ENCODE measurements at places on chromosomes 3 and 15. TPM values are rescaled to one million over a fixed set of nuclear protein-coding genes. Genes with fewer than 3 reads are reported as not detected.

DNA sequence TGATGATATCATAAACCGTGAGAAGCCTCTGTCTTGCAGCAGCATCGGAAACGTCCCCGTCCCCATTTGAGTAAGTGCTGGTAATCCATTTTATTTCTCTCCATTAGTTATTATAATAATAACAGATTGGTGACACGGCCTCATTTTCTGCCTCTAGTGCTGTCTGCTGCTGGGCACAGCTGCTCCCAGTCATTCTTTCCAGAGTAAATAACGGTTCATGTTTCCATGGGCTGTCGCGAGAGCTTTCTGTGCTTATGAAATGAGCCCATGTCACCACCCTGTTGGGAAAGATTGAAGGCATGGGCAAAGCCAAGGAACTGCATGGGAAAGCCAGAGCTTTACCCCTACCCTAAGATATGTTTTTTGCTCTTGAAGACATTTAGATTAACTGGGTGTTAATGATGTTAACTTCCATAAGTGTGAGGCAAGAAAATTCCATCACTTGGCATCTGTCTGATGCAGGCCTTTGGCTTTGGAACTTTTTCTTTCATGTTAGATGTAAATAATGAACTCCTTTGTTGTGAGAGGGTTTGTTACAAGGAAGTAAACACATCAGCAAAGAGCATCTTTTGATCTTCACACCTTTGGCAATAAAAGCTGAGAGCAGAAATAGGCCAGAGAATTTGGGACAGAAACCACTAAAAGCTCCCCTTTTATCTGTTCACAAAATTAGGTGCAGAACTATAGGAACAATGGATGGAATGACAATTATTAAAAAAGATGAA lies 141.8 kb downstream of the FILIP1L start:
- H3K27ac ChIP-seq = no peak overlapping the region
- DNase-seq = no peak
- no peaks in the 10 kb centered on the region for H3K27me3 ChIP-seq
- H3K36me3 ChIP-seq = no peaks in the 10 kb centered on the region

PLS1 gene
- 2.7 TPM for total RNA-seq

- no peak overlapping the region for H3K27ac ChIP-seq
- H3K4me3 ChIP-seq = no peak overlapping the region
- H3K36me3 ChIP-seq = no peaks in the 10 kb centered on the region
- no peaks in the 10 kb centered on the region for H3K27me3 ChIP-seq
- DNase-seq = no peak
- no peaks in the 10 kb centered on the region for H3K4me1 ChIP-seq
These were observed 283.1 kb upstream of the ATP10A start for GRCh38 chr15:26146202-26146601.

CHCHD6 gene
- 7.3 TPM for total RNA-seq

DNA sequence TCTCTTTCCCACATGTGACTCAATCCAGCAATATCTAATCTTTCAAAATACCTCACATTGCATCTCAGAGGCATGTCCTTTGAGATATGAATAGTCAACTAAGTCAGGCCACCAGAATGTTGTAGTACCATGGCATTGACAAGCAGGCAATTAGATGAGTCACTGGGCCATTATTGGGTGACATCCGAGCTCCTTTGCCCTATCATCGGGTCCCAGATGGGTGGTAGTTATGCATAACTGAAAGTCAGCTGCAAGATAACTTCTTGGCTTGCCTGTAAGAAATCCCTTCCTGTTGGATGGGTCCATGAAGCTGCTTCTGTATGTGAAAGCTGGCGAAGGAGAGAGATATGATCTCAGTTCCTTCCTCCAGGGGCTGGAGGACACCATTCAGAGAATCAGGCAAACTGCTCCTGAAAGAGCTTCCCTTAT lies 32.8 kb downstream of the ARRDC4 start:
- H3K4me1 ChIP-seq = peaks cover 10% of the 10 kb centered on the region
- no peak for DNase-seq
- H3K4me3 ChIP-seq = no peak overlapping the region
- no peaks in the 10 kb centered on the region for H3K27me3 ChIP-seq
- H3K36me3 ChIP-seq = no peaks in the 10 kb centered on the region
- no peak overlapping the region for H3K27ac ChIP-seq

- DNase-seq = no peak
- H3K4me3 ChIP-seq = no peak overlapping the region
- no peak overlapping the region for H3K27ac ChIP-seq
- H3K4me1 ChIP-seq = no peaks in the 10 kb centered on the region
- no peaks in the 10 kb centered on the region for H3K36me3 ChIP-seq
These were observed 11.5 kb upstream of the RTP1 start for GRCh38 chr3:187185759-187186158.

SST gene
- total RNA-seq = not detected

DUOXA2 gene
- total RNA-seq = not detected

CCR4 gene
- 101 TPM for total RNA-seq

GRCh38 chr15:45136378-45136764 lies 6.6 kb downstream of the DUOX1 start:
- H3K36me3 ChIP-seq = no peaks in the 10 kb centered on the region
- H3K27ac ChIP-seq = no peak overlapping the region
- peaks cover 22% of the 10 kb centered on the region for H3K27me3 ChIP-seq
- no peak for DNase-seq

OCA2 gene
- not detected for total RNA-seq

DNA sequence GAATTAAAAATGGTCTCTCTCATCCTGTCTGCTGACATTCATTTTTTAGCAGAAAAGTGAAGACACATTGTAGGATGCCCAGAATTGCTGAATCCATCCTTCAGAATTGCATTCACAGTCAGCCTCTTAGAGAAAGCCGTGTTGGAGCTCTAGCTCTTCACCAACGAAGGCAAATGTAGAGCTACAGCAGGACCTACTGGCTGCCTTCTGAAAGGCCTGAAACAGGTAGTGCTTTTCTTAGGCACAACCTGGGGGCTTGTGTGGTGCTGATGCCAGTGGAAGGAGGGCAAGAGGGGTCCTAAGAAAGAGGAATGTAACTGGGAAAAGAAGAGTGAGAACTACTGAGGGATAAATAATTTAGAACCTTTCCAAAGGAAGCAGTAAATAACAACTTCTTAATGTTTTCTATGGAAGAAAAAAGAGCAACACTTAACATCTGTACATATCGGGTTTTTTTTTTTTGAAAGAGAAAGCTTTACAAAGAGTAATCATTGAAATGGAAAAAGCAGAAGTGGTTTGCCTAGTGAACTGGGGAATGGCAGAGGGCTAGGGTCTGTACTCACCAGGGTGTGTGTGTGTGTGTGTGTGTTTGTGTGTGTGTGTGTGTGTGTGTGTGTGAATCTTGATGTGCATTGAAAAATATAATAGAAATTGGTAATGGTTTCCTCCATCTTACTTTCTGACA lies 297.8 kb downstream of the SATB1 start:
- no peaks in the 10 kb centered on the region for H3K4me1 ChIP-seq
- no peak for DNase-seq
- H3K27ac ChIP-seq = no peak overlapping the region
- H3K4me3 ChIP-seq = no peak overlapping the region

EBLN2 gene
- 12.6 TPM for total RNA-seq

DNA sequence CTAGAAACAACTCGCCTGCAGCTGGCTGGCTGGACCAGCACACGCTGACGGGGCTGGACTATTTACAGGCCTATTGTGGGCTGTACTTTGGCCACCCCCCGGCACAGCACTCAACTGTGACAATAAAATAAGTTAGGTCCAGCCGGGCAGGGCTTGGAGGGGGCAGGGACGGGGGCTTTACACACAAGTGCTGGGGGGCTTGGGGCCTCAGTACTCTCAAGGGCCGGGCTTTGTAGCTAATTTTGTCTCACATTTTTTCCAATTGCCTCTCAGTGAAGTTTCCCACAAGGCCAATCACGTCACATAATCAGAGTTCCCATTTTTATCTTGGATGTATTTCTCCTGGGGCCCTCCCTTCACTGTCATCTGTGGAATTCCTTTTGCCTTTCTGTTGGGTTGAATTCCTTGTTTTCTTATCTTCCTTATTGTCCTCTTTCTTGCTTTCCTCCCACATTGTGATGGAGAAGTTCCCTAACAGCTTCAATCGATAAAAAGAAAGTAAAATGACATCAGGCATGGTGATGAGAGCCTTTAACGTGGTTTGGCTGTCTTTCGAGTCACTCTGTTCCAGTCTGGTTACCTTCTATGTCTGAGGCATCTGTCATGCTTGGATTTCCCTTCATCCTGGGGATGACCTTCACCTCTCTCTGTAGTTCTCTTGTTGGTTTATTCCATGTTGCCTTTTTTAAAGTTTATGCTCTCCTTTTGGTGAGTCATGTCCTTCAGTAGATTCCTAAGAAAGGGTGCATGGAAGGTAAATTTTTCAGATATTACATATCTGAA lies 44.1 kb upstream of the CMTM7 start:
- H3K27ac ChIP-seq = no peak overlapping the region
- no peak overlapping the region for H3K4me3 ChIP-seq
- no peaks in the 10 kb centered on the region for H3K27me3 ChIP-seq

Data from CD4-positive, alpha-beta memory T cell (primary cell).